ENCODE measurements at places on chromosomes 6 and 20. TPM values are rescaled to one million over a fixed set of nuclear protein-coding genes. Genes with fewer than 3 reads are reported as not detected.

DNA sequence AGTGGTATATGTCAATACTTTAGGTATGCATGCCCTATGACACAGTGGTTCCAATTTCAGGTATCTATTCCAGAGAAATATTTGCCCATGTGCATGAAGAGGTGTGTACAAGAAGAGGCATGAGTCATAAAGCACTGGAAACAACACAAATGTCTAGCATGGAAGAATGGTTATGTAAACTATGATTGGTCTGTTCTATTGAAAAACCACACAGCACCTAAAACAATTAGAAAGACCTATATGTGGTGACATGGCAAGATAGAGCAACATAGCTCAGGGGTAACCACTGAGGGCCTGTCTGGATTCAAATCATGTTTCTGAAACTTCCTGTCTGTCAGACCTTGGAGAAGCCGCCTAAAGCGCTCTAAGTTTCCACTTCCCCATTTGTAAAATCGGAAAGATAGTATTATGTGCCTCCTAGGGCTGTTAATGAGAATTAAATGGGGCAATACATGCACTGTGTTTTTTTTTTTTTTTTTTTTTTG is 76.0 kb upstream of the SHLD1 start:
- no peak for DNase-seq

SIRPD gene
- total RNA-seq, result not detected

BPIFB2 gene
- total RNA-seq, result not detected

ZMYND8 gene
- 39.7 TPM for total RNA-seq

REM1 gene
- total RNA-seq, result not detected

Data from cerebellum (tissue), 4 donors.